Kidney capillary endothelial cell (primary cell): ENCODE measurements at places on chromosomes 16 and 17.

DNA sequence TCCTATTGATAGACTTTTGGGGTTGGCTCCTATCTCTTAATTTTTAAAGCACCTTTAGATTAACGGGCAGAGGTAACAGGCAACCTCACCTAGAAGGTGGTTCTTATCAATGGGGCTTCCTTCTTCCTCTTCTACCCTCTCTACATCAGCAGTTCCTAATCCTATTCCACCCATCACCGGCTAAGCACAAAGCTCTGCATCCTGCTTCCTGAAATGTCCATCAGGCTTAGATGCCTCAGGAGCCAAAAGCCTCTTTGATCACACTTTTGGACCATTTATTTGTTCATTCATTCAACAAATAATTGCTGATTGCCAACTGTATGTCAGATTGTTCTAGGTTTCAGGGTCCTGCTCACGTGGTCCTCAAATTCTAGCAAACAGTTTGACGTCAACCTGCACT lies 586.0 kb downstream of the TOX3 start:
- DNase-seq = no peak

GRCh38 chr16:71540-72401 lies 660 bp downstream of the RHBDF1 start:
- no peak for DNase-seq

- no peak for DNase-seq
These were observed 47.2 kb downstream of the SCNN1G start for GRCh38 chr16:23229714-23230113.

DNA sequence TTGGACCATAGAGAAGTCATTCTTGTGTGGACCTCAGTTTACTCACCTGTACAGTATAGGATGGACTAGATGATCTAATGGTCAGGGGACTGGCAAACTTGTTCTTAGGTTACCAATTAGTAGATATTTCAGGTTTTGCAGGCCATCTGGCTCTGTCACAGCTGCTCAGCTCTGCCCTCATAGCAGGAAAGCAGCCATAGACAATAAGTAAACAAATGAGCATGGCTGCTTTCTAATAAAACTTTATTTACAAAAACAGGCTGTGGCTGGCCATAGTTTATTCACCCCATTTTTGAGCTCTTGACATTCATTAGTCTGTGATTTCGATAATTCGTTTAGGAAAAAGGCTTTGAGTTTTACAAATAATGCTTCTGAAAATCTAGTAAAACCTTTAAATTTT lies 12.7 kb downstream of the BPTF start:
- no peak for DNase-seq

GRCh38 chr17:7853691-7854038 lies 1.2 kb upstream of the TMEM88 start:
- peak; percentile 15 for DNase-seq

- DNase-seq = no peak
These were observed 786 bp upstream of the CACNA1G start for GRCh38 chr17:50559674-50560184.

GRCh38 chr16:65745-66144 lies 6.7 kb downstream of the RHBDF1 start:
- DNase-seq = no peak

DNA sequence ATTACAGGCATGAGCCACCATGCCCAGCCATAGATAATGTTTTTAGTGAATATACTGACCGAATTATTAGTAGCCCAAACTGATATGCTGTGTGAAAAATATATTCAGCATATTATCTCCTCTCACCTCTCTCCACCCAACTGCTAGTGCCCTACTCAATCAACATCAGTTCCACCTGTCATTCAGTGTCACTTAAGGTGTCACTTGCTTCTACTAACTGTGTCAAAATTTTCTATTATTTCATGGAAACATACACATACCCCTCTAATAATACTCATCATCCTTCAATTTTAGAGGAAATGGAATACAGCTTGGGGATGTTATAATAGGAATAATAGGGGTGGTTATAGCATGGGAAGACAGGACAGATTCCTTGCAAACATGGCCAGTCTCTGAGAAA lies 12.6 kb downstream of the EFCAB3 start:
- no peak for DNase-seq

- DNase-seq = peak; percentile 26
These were observed 180.2 kb downstream of the RPTOR start for GRCh38 chr17:80724775-80725266.

GRCh38 chr17:19387921-19388521 lies 1.0 kb upstream of the MFAP4 start:
- DNase-seq = no peak

GRCh38 chr16:75337430-75337829 lies 86.0 kb upstream of the BCAR1 start:
- no peak for DNase-seq

GRCh38 chr17:40443196-40443987 lies at the start of gene IGFBP4:
Gene IGFBP4 (plus strand): TSS chr17:40443450. CDS start chr17:40443736, 286 bp downstream.
- DNase-seq = no peak

DNA sequence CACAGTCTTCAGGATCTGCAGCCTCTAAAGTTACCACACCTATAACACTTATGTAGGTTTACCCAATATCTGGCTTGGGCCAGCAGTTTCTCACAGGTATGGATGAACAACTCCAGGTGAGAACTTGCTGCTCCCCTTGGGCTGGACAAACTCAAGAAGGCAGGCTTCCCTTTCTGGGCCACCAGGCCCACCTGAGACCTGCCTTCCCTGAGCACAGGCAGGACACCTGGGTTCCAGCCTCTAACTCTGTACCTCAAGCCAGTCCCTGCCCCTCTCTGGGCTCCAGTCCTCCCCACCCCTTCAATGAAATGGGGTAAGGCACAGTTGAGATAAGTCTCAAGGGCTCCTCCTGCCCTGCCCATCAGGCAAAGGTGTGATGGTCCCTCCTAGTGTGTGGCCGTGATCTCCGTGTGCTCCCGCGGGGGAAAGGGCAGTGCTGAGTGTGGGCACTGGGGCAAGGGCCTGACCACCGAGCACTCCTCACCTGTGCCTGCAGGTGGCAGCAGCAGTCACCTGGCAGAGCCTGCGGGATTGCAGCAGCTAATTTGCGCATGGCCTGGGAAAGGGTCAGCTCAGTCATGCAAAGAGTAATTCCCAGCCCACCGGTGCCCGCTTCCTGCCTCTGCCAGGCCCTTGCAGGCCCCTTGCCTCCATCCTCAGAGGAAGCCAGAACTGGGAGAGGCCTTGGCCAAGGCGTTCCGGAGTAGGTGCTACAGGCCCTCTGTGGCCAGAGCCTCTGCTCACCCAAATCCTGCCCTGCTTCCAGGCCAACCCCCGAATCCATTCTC lies 28.2 kb upstream of the ADGRG1 start:
- peak; percentile 45 for DNase-seq

- DNase-seq = no peak
These were observed 372.7 kb upstream of the CDH11 start for GRCh38 chr16:65494609-65495008.

DNA sequence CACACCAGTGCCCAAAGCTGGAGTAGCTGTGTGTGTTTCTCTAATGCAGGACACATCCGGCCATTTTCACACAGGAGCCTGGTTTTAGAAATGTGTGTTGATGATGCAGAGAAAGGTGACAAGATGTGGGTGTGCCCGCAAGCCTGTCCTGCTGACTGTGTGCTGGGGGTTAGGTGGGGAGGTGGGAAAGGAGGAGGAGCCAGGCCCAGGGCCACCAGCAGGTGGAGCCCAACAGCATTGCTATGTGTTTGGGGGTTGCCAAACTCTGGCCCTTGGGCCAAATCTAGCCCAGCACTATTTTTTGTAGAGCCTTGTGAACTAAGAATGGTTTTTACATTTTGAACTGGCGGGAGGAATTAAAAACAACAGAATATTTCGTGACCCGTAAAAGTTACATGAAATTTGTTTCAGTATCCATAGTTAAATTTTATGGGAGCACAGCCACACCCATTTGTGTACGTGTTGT lies 61.7 kb upstream of the LGALS9 start:
- DNase-seq = no peak

DNA sequence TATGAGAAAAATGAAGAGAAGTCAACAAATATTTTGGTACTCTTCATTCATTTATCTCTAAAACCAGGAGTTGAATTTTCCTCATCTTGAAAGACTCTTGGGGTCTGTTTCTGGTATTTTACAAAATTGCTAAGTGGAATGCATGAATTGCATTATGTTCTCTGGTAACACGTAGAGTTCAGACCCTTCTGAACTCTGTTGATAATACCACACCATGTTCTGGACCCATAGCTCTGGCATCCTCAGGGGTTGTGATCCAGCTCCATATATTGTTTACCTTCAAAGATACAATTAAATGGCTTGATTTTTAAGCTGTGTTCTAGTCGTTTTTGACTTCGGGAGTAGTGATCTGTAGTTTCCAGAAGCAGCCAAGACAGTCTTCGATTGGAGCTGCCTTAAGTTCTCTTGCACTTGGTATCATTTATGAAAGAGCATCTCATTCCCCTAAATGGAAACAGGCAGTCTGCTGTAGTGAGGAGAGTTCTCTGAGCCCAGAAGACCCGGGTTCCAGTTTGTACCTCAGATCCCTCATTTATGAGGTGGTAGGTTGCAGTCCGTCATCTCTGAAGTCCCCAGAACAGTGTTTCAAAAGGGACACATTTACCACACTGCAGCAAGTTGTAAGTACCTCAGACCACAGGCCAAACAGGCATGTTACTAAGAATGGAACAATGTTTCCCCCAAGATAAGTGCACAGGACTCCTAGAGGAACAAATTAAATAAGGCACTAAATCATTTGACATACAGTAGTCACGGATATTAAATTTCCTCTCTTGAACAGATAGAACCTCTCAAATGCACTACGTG lies 9.6 kb downstream of the PSMD7 start:
- DNase-seq = no peak
